AG10803 (cell line): ENCODE measurements at places on chromosomes 16 and 17.

- DNase-seq = no peak
Measured at GRCh38 chr17:43658900-43659299, 2.8 kb downstream of the MEOX1 start.

GRCh38 chr16:22191532-22192260, 14.4 kb upstream of the EEF2K start:
- DNase-seq = no peak

- no peak for DNase-seq
Measured at GRCh38 chr16:22326771-22327445, 29.7 kb downstream of the POLR3E start.

GRCh38 chr16:2236337-2237101, at the start of gene DNASE1L2:
Gene DNASE1L2 (plus strand): TSS chr16:2236444. CDS start chr16:2236817, 373 bp downstream.
- DNase-seq = no peak

DNA sequence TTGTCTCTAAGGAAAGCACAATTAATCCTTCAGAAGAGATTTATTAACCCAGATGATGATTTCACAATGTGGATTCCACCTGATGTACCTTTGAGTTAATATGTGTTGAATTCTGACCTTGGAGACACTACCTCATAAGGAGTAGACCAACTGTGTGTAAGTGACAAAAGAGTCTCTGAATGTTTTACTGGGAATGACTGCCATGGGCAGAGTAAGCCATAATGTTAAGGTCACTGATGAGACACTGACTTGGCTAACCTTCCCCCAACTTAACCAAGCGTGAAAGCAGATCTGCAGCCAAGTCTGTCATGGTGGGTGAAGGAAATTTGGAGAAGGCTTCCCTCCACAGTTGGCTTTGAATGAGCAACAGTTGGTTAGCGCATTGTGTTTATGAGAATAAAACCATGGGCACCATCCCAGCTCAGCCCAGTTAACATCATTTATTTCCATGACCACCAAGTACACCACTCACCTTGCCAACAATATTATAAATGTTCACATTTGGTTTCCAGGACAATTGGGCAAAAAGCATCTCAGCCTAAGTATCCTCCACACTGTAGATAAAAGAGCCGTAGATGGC, 618.5 kb downstream of the KCNJ2 start:
- DNase-seq = no peak

DNA sequence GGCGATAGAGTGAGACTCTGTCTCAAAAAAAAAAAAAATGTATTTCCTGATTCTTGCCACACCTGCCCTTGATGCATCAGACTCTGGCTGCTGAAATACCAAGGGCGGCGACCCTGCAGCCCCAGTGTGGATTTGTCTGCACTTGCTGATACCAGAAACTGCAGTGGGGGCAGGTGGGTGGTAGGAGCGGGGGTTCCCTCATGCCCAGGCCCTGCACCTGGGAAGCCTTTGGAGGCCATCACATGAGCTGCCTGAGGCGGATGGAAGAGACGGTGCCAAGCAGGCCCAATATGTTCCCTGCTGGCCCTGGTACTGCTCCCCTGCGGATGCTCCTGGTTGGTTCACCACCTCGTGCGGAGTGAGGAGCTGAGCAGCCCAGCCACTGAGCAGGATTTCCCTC, 50.6 kb downstream of the MARF1 start:
- no peak for DNase-seq

DNA sequence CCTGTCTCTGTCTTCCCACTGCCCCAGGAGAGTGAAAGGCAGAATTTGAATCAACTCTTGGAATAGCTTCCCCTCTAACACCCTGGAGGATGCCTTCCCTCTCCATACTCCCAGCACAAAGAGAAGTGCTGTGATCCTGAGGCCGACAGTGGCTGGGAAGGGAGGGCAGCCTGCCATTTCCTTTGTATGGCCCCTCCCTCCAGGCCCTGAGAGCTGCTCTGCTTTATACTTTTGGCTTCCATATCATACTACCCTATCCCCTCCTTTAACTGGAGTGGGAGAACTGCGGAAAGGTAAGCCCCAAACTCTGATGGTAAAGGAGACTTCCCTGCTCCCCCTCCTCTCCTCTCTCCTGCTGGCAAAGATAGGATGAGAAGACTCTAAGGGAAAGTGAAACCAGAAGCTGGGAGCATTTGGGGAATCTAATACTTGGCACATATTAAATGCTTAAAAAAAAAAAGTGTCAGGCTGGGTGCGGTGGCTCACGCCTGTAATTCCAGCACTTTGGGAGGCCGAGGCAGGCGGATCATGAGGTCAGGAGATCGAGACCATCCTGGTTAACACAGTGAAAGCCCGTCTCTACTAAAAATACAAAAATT, 4.1 kb upstream of the MED24 start:
- DNase-seq = peak; percentile 60

GRCh38 chr16:50941681-50942080, 199.8 kb downstream of the CYLD start:
- no peak for DNase-seq

DNA sequence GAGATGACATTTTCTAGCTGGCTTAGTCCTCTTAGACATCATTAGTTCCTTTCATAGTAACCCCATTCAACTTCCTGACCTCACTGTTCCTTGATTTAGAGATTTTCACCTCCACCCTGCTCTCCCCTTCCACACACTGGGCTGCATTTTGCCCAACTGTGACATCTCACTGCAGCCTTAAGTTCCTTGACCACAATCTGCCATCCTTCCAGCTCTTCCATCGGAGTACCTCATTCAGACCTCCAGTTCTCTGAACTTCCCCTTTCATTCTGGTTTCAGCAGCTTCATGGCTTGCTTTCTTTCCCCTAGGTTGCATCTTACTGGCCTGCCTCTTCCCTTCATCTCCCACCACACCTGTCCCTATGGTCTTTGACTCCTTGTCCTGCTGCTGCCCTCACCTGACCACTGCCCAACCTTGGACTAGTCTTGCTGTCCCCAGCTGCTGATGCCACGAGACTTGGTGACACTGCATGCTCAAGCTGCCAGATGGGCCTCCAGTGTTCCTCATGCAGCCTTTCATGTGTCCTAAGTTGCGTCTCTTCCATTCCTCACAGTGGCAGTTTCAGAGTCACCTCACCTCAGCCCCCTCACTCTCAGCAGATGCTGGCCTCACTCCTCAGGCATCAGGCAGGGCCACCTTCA, 40.8 kb downstream of the NUP88 start:
- no peak for DNase-seq

DNA sequence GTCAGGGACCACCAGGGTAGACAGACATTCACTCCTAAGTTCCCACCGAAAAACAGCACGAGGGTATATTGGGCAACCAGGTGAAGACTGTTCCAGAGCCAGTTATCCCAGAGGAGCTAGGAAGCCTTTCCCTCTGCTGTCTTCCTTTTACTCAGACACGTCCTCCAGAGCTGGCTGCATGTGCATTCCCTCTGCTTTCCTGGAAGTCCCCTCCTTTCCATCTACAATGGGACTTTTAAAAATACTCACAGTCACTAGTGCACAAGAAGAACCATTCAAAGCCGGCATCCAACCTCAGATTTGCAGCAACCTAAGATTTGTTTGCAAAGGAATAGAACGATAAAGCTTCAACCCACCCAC, 32.5 kb upstream of the CRISPLD2 start:
- DNase-seq = no peak

GRCh38 chr17:51683291-51683690, 422.9 kb downstream of the UTP18 start:
- DNase-seq = no peak

- DNase-seq = no peak
Measured at GRCh38 chr16:67673712-67674580, 7.3 kb downstream of the C16orf86 start.

- DNase-seq = peak; percentile 48
Measured at GRCh38 chr16:12703935-12704334, 99.8 kb downstream of the CPPED1 start.

- DNase-seq = no peak
Measured at GRCh38 chr16:30383521-30383920, 1.2 kb upstream of the SEPTIN1 start.

DNA sequence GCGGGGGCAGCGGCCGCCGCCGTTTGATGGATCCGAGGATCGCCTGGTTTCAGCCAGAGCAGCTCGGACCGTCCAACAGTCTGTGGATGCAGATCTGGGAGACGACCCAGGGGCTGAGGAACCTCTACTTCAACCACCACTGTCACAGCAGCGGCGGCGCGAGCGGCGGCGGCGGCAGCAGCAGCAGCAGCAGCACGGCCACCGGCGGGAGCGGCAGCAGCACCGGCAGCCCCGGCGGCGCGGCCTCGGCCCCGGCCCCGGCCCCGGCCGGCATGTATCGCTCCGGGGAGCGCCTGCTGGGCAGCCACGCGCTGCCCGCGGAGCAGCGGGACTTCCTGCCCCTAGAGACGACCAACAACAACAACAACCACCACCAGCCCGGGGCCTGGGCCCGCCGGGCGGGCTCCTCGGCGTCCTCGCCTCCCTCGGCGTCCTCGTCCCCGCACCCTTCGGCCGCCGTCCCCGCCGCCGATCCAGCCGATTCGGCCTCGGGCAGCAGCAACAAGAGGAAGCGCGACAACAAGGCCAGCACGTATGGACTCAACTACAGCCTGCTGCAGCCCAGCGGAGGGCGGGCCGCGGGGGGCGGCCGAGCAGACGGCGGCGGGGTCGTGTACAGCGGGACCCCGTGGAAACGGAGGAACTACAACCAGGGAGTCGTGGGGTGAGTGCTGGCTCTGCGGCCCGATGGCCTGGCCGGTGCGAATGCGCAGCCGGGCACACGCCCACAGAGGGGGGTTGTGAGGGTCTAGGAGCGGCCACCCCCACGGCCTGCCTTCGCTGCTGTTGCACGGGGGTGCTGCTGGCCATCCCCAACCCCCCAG, 702 bp downstream of the TENT4B start:
- peak; percentile 25 for DNase-seq

DNA sequence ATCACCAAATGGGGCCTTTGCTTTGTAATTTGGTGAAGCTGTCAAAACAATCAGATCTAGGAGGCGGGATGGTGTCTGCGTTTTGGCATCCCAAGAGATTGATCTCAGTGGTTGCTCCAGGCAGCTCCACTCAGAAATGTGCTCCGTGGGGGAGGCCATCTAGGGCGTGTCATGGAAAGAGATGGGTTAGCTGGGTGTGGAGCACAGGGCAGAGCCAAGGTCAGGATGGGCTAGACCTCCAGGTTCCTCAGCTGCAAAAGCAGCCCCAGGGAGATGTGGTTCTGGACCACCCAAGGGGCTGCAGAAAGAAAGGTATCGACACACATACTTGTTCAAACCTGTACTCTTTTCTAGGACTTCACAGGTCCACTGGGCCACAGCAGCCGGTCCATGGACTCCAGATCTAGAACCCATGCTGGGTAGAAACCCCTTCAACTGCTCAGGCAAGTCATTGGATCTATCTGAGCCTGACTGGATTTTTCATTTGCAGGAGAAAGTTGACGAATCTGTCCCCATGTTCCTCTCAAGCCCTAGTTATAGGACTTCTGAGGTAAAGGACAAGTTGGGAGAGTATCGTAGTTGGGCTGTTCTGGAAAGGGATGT, 270.2 kb upstream of the RPL38 start:
- DNase-seq = no peak

DNA sequence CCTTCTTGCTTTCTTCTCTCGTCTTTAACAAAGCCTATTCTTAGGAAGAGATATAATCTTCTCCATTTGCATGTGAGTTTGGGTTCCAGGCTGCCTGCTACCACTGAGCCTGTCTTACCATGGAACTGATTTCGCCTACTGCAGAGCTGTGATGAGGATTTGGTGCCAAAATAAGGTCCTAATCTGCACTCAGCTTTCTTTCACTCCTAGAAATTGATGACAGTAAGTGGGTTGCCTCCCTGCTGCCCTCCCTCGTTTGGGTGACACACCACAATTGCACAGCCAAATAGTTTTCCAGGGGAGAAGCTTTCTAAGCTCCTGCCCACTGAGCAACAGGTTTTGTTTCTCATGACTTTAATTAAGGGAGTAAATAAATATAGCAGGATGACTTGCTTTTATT, 25.1 kb upstream of the ASIC2 start:
- DNase-seq = no peak

DNA sequence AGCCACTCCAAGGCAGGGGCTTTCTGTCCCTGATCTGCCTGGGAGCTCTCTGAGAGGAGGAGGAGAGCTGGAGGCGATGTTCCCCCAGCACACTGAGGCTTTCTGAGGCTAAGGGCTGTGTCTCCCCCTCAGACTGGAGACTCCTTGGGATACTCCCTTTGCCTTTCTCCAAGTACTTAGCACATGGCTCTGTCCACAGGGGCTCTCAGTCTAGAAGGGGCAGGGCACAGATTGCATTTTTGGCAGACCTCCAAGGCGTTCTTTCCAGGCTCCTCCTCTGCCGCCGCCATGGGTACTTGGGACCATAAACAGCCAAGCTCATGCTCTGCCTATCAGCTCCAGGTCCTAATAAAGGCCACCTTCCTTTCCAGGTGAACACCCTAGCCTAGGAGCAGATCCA, 1.8 kb upstream of the GIP start:
- DNase-seq = peak; percentile 14

GRCh38 chr17:19796457-19796856, 48.4 kb upstream of the ALDH3A1 start:
- DNase-seq = no peak
